Thyroid gland (tissue), 4 donors: ENCODE measurements at places on chromosomes 2 and 18. TPM values are rescaled to one million over a fixed set of nuclear protein-coding genes. Genes with fewer than 3 reads are reported as not detected.
A peak's percentile ranks its signal among the peaks of the same experiment; 100 is the strongest.

GRCh38 chr2:41610501-41611190 is 437.2 kb upstream of the PKDCC start:
- peak; percentile 4 for DNase-seq

DNA sequence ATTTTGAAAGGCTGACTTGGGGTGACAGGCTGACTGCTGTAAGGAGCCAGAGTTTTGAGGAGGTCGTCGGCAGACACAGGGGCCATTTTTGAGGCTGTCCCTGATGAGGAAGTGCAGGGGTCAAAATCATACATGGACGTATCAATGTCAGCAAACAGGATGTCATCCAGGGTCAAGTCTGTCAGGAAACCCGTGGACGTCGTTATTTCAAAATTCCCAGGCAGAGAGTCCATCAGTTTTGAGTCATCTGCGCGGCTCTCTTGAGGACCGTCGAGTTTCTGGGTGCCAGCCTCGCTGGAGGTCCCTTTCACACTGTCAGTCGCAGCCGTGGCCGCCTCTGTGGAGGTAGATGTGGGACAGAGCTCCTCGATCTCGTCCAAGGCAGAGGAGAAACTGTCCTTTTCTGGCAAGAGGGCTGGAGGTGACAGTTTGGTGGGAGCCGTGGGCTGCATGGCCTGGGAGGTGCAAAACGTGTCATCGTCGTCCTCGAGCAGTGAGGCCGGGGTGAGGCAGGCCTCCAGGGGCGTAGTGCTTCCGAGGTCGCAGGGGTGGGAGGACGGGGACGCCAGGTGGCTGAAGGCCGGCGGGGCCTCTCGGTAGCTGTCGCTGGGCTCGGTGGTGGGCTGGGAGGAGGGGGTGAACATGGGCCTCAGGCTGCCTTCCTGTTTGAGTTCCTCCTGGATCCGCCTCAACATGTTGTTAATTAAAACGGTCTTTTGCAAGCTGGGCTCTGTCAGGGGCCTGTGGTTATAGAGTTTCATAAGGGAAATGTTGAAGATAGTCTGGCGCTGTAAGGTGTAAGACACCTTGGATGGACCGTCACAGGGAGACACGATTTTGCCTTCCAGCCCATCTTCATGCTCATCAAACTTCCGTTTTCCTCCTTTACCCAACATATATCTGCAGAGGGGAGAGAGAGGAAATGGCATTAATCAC is 17.5 kb downstream of the SERTAD2 start:
- DNase-seq, result no peak

TACR1 gene
- 2.7 TPM for total RNA-seq

GPAT2 gene
- total RNA-seq, result 1.2 TPM

ANKRD29 gene
- 6.1 TPM for total RNA-seq

DNA sequence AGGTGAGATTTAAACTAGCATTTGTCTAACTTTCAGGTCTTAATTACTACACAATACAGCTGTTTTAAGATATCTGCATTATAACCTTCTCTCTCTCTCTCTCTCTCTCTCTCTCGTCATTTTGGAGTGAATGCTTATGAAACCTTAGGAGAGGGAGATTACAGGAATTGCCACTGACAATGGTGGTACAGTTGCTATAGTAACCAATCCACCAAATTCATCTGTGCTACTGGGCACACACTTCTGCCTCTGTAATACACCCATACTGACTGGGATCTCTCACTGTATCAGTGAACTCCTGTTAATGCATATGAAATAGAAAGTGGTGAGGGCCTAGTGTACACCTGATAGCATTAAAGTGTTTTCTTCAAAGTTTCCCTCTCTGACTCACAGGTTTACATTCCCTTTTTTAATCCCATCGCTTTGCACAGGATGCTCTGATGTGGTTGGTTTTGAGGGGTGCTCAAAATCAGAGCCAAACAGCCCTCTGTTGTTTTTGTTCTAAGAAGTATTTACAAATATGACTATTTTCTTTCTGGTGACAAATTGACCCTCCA is 13.1 kb downstream of the KLHL14 start:
- no peak for DNase-seq

- no peak for DNase-seq
These were observed 162.6 kb upstream of the FN1 start for GRCh38 chr2:215598376-215598975.

DNA sequence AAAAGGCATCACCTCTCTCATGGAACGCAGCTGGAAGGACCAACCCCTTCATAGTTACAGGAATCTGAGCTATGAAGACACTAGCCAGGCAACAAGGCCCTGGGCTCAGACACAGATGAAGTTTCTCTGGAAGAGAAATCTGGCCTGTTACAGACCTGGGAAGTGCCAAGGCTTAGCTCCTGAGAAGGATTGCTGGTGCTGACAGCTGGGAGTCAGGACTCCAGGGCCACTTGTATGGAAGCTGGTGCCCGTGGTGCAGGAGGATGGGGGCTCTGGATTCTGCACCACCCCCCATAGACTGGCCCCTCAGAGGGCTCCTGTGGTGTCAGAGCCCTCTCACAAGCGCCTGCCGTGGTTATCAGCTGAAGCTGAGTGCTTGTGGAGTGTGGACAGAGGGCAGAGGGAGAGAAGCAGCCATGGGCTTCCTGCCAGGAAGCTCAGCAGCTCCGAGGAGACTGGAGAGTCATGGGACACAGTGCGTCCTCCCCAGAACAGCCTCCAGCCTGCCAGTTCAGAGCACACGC is 87.3 kb upstream of the LCLAT1 start:
- peak; percentile 91 for DNase-seq

DNA sequence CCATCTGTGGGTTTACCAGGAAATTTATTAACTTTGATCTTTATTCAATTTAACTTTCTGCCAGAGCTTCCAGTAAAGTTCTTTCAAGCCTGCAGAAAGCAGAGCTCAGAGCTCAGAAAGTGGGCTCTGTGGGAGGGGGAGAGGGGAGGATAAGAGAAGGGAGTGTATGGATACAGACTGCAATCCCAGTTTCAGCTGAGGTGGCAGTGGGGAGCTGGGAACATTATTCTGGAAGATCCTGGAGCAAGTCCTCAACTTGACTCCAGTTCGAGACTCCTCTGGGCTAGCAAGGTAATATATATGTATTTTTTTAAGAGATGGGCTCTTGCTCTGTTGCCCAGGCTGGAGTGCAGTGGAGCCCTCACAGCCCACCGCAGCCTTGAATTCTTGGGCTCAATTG is 108.9 kb upstream of the NABP1 start:
- no peak for DNase-seq

MATN3 gene
- total RNA-seq, result 2.3 TPM

DNA sequence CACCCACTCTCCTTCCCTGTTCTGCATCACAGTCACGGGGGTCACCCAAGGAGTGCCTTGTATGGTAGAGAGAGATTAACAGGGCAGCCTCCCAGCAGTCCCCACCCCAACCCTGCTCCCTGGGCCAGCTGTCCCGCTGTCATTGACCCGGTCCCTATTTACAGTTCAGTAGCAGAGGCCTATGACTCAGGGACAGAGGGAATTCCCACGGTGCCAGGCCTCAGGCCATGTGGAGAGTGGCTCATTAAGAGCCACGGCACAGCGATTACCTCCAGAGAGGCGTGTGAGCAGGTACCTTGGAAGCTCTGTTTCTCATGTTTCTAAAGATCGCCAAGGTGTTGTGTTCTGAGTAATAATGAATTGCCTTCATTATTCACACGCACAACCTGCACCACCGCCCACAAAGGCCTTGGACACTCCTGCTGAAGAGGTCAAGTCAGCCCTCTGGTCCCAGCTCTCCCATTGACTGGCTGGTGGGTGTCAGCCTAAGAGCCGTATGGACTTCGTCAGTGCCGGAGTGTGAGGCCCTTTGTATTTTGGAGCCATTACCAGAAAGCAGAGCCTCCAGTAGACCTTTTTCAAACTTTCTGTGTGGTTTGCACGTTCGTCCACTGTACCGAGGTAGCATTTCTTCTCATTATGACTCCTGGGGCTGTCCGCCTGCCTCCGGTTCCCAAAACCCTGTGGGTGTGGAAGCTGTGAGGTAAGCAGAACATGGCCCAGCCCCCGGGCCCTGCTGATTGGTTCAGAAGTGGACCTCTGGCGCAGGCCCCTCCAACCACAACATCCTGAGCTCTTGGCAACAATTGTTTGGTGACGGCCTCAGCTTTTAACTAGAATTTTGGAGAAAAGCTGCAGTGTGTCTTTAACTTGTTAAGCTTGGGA is 47.0 kb downstream of the SERTAD2 start:
- DNase-seq, result peak; percentile 55

DNA sequence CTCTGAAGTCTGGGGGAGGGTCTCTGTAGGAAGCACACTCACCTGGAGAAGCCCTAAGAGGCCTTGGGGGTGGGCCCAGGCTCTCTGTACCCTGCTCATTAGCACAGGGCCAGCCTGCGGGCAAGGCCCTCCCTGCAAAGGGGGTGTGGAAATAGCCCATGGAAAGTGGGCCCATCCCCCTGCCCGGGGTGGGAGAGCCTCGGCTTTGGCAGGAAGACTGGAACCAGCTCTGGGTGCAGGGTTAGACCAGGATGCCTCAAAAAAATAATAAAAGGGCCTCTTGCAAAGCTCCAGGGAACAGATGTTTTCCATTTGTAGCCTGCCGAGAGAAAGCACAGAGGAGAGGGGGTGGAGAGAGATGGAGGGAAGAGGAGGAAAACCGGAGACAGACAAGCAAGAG is 98.7 kb downstream of the STPG4 start:
- no peak for DNase-seq

TEX44 gene
- total RNA-seq, result not detected

DNA sequence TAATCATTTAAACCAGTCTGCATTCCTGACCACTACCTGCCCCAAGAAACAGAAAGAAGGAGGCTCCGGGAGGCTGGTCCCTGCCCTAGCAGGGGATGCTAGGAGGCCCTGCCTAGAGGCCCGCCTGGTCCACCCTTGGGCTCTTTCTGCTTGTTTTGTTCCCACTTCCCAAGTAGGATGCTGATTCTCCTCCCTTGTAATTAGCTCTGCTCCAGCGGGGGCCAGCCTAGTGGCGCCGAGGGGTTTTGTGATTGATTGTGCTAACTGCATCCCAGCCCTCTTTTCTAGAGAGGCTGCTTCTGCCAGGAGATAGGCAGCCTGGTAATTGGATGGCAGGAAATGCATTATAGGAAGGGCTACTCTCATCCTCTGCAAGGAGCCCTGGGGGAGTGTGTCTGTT is 220.0 kb downstream of the LOXHD1 start:
- DNase-seq, result no peak

- DNase-seq, result peak; percentile 78
These were observed 130.6 kb downstream of the THADA start for GRCh38 chr2:43465234-43465633.

GRCh38 chr2:138906549-138906948 is 126.4 kb upstream of the NXPH2 start:
- no peak for DNase-seq

DNA sequence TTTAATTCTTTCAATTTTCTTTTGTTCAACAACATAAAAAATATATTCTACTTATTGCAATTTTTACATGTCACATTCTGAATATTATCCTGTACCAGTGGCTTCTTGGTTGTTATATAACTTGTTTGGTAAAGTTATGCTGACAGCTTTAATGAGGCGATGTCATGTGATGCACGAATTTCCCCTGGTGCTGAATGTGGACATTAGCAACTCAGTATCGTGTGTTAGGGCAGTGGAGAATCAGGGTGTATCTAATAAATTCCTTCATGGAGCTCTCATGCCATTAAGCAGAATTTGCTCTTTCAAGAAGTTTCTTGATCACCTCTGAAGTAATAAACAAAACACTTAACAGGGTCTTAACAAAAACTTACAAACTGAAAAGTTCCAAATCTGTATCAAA is 99.6 kb upstream of the DNMT3A start:
- no peak for DNase-seq

DNA sequence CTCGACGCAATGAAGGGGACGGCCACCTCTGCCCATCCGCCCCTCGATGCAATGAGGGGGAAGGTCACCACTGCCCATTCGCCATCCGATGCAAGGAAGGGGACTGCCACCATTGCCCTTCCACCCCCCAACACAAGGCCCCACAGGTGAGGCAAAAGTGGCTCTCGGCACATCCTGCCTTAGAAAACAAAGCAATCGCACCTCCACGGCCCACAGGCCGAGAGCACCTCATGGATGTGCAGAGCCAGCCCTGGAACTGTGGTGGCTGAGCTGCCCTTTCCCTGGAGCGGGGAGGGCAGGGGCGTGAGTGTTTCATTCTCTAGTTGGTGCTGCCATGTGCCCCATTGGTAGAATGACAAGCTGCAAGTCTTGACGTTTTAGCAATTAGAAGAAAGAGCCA is 320.6 kb upstream of the SALL3 start:
- no peak for DNase-seq

GRCh38 chr18:3052411-3052758 is 39.4 kb upstream of the LPIN2 start:
- no peak for DNase-seq

DNA sequence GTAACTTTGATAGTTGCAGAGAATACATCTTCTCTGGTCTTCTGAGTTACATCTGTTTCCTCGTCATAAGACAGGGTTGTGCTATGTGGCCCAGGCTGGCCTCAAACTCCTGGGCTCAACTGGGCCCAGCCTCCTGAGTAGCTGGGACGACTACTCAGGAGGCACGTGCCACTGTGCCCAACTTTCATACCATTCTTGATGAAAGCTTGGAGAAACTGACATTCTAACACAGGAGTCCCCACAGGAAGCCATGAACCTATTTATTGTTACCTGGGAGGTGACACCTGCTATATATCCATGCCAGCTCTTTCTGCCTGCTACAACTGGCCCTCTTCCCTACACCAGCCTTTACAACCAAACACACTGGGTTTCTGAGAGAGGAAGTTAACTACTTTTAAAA is 19.1 kb downstream of the EIF2AK3 start:
- DNase-seq, result no peak

SCN7A gene
- total RNA-seq, result 1.6 TPM

TFPI gene
- 208 TPM for total RNA-seq

GRCh38 chr18:79504034-79504433 is 108.3 kb downstream of the NFATC1 start:
- DNase-seq, result no peak

IL18RAP gene
- total RNA-seq, result 3.1 TPM

CCDC148 gene
- 6.6 TPM for total RNA-seq

- no peak for DNase-seq
These were observed 678.9 kb upstream of the CELF4 start for GRCh38 chr18:38244480-38244879.

TMEM247 gene
- not detected for total RNA-seq

GRCh38 chr2:157404363-157404762 is 39.5 kb downstream of the CYTIP start:
- DNase-seq, result peak; percentile 3

GRCh38 chr18:63312737-63313395 is 6.7 kb downstream of the BCL2 start:
- no peak for DNase-seq

NR4A2 gene
- total RNA-seq, result 4.2 TPM

- DNase-seq, result peak; percentile 26
These were observed 78.3 kb upstream of the MAP4K4 start for GRCh38 chr2:101619191-101619591.

DNA sequence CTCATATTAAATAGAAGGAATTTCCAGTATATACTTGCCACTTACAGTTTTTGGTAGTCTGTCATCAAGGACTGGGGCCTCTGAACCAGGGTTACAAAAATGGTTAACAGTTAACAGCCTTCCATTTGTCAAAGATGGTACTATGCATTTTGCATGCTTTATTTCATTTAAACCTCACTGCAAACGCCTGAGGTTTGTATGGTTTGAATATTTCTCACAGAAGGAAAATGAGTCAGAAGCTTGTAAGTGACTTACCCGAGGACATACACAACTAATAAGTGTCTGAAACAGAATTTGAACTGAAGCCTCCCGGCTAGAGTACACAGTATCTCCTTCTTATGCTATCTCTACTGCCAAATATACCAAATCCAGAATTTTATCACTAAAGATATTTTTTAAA is 1593.5 kb upstream of the ACVR2A start:
- DNase-seq, result no peak

- DNase-seq, result no peak
These were observed 169.2 kb downstream of the GLI2 start for GRCh38 chr2:120904830-120905234.

- DNase-seq, result no peak
These were observed 16.4 kb downstream of the EPC2 start for GRCh38 chr2:148660999-148661398.
